Fibroblast of skin of abdomen (primary cell): ENCODE measurements at places on chromosomes 5 and 9.

- DNase-seq, result no peak
Measured at GRCh38 chr5:17916446-17916845, 282.2 kb downstream of the TAF11L14 start.

DNA sequence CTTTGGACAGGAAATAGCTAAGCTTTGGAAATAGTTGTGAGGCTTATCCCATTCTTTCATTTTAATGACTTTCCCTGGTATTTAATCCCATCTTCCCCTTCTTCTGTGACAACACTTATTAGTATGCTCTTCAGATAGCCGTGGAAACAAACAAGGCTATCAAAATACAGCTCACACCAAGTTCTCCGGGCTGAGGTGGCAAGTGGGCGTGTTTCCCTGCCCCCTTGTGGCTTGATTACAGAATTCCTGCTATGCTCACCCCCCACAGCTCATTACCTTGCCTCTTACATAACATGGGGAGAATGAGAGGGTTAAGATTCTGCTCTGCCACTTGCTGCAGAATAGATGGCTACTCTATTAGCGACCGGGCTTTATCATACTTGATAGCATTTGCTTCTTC is 437.1 kb upstream of the TLE4 start:
- DNase-seq, result peak; percentile 44

- DNase-seq, result peak; percentile 26
Measured at GRCh38 chr9:37293664-37294524, 128.6 kb upstream of the GRHPR start.

DNA sequence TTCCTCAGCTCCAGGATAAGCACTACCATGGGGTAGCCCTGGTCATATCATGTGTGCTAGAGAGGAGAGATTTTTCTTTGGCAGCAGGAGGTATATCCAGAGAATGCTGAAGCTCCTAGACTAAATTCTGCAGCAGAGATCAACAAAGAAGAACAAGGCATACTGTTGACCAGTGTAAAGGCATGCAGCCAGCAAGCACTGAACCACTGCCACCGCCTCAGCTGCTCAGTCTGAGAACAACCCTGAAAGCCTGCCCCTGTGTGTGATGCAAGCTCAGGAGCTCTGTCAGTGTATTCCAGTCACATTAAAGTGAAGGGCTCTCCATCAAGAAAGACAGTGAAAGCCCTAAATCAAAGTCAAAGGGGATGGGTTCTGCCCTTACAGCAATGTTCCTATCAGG is 439.5 kb upstream of the CD180 start:
- DNase-seq, result no peak

DNA sequence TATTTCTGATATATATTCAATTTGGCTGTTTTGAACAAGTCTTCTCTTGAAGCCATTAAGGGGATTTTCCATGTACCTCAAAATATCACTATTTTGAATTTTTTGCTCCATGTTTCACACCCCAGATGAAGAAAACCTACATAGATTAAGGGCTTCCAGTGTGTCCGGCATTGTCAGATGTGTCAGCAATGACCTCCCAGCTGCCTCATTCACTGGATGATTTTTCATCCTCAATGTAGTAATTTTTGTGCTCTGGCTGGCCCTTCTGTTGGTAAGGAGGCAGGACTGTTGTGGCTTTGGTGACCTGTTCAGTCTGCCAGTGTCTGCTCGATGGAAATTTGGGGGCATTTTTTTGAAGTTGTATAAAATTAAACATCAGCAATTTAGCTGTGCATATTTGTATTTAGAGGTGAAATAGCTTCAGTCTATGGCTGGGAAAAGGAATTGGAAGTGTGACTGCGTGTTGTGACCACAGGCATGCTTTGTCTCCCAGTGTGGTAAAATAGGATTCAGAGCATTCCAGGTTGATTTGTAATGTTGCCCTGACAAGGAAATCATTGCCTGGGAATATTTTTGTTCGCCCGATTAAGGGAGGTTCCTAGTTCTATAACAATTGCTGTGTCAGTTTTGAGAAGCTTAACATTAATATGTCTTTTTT is 312.4 kb downstream of the ARHGEF28 start:
- peak; percentile 96 for DNase-seq

DNA sequence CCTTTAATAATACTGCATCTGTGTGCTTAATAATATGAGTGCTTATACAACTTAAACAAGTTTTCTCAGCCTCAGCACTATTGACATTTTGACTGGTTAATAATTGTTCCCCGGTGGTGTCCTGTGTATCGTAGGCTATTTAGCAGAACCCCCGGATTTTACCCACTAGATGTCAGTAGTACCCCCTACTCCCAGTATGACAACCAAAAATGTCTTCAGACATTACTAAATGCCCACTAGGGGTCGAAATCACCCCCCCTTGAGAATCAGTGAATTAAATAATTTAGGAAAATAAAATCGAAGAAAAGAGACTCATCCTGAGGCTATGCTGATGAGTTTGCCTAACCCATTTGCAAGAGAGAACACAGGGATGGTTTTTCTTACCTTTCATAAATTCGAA is 166.3 kb downstream of the ATP10B start:
- DNase-seq, result no peak

DNA sequence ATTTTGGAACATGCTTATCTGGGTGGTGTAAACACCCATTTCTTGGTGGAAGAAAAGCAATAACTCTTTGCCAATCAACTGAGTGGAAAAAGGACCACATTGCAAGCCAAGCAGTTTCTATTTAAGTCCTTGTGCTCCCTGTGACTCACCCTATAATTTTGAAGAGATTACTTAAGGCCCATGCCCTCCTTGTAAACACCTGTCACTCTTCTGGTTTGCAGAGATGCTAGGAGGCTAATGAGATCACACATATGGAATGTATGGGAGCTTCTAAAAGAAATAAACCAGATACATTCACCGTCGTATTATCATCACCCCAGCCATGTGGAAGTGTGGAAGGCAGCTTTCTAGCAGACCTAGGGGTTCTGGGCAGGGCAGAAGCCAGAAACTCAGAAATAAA is 337.1 kb downstream of the GADD45G start:
- DNase-seq, result peak; percentile 91

DNA sequence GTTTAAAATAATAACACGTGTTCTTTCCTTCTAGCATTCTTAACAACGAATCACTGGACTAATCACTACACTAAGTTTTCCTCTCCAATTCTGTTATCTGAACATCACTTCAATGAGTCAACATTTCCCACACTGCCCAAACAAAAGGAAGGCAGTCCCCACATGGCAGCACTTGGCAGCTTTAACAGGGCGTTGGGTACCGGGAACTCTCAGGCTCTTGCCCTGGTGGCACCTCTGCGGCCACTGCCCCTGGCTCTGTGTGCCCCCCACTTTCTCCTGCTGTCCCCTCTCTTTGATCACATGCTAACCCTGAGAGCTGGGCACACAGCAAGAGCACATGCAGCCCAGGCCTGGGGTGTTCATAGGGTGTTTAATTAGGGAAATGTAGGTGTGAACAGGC is 15.7 kb downstream of the SLC6A3 start:
- DNase-seq, result no peak

DNA sequence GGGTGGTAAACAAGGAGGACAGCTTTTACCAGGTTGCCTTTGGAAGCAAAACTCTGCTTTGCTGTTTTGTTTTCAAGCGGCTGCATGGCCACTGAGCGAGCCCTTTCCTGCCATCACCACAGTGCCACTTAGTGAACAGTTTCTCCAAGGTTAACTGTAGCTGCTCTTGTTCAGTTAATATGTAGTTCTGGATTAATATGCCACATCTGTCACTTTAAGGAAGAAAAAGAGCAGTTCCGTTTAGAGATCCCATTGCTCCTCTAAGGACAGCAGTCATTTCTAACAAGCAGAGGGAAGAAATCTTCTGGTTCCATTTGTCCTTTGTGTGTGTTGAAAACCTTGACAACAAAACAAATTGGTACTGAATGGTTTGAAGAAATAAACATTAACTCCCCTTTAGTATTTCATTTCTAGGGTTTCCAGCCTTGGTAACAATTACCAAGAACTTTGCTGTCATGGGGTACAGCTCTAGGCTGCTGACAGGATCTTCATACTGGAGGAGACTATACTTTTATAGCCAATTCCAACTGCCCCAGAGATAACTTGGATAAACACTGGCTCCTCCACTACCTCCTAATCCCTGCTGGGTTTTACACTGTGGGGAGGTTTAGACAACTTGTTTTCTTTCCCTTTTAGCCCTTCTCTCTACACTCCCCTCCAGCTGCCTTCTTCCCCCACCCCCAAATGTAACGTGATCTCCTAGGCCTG is 10.3 kb upstream of the ABL1 start:
- DNase-seq, result peak; percentile 80

GRCh38 chr9:131478421-131478868 is 24.3 kb upstream of the POMT1 start:
- DNase-seq, result peak; percentile 23

GRCh38 chr5:139903450-139903794 is 107.8 kb downstream of the PSD2 start:
- DNase-seq, result no peak

- peak; percentile 95 for DNase-seq
Measured at GRCh38 chr5:72281764-72282499, 38.1 kb downstream of the MRPS27 start.

DNA sequence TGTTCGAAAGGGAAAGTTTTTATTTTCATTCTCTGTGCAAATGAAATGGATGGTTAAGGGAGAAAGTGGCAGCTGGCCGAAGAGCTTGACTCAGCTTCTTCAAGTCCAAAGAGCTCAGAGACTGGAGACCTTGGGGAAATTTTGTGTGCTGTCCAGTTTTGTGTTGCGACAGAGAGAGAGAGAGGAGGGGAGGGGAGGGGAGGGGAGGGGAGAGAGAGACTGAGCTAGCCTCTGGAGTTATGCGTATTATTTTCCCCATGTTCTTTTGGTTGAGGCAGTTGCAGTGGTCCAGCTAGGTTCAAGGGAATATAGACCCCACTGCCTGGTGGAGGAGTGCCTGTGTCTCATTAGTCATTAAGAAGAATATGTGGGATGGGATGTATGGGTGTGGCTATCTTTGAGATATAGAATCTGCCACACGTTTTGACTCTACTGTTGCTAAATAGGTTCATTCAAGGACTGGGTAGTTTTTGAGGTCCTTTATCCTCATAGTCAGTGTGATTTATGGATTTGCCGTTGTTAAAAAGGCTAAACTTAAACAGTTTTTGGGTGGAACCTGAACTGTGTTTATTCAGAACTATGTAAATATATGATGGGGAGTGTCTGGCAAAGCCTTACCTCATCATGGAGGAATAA is 69.7 kb downstream of the ARHGAP26 start:
- no peak for DNase-seq

DNA sequence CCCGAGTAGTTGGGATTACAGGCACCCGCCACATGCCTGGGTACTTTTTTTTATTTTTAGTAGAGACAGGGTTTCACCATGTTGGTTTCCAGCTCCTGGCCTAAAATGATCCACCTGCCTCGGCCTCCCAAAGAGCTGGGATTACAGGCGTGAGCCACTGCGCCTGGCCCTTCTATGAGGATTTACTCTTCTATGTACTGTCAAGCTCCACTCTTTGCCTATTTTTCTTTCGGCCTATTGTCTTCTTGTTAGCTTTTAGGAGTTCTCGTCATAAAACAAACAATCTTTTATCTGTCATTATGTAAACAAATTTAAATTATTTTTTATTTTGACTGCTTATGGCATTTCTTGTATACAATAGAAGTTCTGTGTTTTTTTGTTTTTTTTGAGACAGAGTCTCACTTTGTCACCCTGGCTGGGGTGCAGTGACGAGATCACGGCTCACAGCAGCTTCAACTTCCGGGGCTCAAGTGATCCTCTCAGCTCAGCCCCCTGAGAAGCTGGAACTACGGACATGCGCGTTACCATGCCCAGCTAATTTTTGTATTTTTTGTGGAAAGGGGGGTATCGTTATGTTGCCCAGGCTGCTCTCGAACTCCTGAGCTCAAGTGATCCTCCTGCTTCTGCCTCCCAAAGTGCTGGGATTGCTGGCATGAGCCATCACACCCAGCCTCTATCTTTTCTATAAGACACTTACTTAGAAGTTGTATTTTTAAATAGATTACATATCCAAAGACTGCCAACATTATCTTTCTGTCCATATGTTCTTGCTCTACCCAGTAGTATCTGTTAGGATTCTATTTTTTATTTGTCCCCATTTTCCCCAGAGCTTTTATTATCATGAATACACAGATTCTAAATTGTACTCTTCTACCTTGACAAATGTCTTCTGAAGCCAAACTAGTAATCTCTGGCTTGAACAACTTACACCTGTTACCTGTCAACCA is 29.2 kb downstream of the CSNK1A1 start:
- no peak for DNase-seq

DNA sequence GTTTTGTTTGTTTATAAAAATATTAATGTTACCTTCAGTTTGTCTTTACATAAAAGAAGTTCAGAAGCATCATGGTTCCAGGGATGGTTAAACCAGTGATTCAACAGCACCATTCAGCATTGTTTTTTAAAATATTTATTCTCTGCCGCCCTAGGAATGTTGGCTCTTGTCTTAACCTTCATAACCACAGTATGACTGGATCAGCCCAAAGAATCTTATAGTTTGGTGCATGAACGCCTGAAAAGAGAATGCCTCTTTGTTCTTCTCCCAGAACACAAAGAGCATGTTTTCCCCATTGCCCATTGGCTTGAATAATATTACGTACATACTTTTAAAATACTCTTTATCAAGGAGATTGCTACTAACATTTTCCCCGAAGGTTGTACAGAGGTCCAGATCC is 413.4 kb downstream of the ANXA1 start:
- no peak for DNase-seq

GRCh38 chr5:146109379-146109778 is 4.0 kb upstream of the PLAC8L1 start:
- DNase-seq, result no peak

DNA sequence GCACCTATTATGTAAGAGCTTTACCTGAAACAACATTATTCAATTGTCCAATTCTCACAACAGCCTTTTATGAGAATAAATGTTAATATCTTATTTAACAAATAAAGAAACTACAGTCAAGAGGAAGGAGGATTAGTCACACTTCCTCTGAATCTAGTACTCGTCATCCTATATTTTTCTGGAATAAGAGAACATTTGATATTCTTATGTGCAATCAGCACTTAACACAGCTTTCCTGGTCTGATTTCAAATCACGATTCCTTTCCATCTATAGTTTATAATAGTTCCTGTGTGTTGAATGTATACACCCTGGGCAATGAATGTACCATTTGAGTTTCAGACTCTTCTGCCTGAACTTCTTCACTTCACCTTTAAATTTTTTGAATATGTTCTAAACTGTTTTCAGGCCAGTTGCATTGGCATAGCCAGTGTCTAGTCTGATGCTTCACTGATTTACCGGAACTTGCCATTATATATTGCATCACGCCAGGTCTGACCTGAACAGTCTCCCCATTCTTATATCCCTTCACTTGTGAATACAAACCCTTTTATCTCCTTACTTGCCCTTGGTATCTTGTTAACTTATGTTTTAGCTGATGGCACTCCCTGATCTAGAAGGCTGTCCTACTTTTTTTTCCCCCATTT is 698.3 kb downstream of the MAT2B start:
- no peak for DNase-seq

GRCh38 chr5:178081571-178082243 is 31.6 kb upstream of the N4BP3 start:
- no peak for DNase-seq

- no peak for DNase-seq
Measured at GRCh38 chr5:11760934-11761603, 143.2 kb downstream of the CTNND2 start.

GRCh38 chr9:33272061-33272460 is 7.2 kb downstream of the CHMP5 start:
- no peak for DNase-seq
